ENCODE measurements at places on chromosomes 13 and 19.

- no peak for DNase-seq
Measured at GRCh38 chr19:56423985-56424353, 19.8 kb downstream of the ZNF583 start.

DNA sequence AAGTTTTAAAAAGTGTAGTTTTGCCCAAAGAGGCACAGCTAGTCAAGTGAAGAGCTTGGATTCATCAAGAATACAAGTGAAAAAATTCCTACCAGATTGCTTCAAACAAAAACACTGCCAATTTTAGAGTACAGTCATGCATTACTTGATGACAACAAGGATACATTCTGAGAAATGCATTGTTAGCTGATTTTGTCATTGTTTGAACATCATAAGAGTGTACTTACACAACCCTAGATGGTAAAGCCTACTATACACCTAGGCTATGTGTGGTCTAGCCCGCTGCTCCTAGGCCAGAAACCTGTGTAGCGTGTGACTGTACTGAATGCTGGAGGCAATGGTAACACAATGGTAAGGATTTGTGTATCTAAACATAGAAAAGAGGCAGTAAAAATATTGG is 41.1 kb downstream of the TMTC4 start:
- no peak for DNase-seq

DNA sequence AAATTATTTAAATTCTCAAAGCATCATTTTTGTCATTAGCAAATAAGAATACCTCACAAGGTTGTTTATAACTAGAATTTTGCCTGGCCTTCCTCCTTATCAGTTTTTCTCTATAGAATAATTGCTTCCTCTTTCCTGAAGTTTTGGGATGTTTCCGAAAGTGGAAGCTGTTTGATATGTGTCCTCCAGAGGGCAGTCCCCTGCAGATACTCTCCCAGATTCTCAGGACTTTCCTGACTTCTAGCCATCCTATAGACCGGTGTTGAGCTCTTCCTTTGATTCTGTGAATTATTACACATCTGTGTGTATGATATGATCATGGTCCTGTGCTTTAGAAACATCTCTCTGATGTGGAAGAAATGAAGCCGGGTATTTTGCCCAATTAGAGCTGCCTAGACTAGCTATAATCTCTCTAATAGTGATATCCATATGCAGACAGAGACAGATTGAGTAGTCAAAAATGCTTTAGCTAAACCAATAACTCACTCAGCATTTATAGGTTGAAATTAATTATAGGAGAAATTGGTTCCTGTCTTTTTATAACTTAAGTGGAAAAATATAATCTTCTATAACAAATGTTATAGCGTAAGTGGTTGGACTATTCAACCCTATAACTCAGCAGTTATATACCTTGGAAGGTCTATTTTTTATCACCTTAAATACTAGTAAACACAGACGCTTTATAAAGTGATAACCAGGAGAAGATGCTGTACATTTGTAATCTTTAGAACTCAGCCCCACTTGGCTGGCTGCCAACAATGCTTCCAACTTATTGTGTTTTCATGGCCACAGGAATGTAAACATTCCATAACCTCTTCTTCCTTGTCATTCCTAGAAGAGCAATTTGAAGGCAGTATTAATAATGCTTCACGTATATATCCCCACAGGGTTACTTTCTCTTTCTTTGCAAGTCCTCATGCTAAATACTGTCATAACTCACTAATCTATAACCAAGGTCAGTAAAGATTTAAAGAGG is 201.0 kb upstream of the RXFP2 start:
- no peak for DNase-seq

DNA sequence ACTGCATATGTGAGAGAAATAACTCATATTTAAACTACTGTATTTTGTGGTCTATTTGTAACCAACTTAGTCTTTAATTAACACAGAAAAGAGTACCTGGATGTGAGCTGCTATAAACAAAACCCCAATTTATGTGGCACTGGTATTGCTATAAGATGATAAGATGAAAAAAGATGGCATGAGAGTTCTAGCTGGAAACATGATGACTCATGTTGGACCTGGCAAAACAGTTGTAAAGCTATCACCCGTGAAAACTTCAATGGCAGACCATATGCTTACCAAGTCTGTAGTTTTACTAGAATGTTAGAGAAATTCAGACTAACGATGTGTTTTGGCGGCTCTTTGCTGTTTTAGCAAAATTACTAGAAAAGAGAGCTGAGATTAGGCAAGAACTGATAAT is 69.6 kb upstream of the PCDH9 start:
- DNase-seq: no peak

DNA sequence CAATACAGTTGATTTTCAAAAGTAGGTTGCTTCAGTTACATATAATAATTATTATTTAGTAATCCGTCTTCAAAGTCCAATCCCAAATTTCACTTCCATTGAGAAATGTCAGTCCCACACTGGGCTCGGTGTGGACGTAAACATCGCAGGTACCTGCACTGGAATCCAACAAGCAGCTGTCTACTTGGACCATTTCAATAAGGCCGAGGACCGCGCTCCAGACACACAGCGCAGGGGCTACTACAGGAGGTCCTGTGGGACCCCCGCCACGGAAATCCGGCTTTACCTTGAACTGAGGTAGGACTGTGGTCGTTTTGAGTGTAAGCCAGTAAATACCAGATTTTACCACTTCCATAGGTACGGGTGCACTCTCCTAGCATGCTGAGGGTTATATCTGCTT is 30.8 kb downstream of the IRS2 start:
- DNase-seq: no peak

Measured in CD4-positive, alpha-beta T cell treated with Interleukin-6 at 100 ng/mL for 8 hours (primary cell).